ENCODE measurements at places on chromosomes 6 and 20.

DNA sequence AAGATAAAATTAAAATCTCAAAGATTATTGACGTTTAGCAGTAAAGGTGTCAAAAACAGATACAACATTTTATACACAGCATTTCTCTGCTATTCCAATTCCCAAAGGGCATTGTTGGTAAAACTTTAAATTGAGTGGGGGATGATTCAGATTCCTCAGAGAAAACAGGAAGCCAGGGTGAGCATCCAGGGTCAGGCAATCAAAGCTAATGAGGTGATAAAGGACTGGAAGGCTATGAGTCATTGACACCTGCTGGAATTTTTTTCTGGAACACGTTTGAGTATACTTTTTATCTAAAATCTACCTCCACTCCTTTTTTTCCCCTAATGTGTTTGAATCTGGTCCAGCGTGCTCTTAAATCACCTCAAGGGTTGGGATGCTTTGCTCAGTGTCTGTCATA, 52.2 kb downstream of the FKBP1C start:
- DNase-seq, result no peak

DNA sequence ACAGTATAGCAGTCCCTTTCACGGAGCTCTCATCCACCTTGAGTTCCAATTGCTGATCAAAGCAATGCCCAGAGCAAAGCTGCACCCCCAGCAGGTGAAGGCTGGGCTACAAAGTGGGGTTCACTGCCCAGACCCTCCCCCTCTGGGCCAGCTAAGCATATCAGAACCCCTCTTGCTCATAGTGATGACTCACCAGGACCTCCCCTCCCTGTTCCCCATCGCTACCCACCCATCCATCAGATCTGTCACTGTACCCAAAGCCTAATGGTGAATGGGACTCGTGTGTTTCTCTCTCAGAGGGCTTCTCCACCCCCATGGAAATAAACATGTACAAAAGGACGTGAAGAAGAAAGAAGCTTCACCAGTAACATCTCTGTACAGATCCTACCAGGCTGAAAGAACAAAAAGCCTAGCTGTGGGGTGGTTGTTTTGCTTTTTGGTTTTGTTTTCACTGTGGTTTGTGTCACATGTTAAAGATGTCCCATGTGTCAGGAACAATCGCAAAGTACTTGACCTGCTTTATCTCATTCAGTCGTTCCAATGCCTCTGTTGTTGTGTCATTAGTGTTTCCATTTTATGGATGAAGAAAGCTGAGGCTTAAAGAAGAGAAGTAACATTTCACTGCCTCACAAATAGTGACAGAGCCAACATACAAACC, 518.5 kb downstream of the CD83 start:
- peak; percentile 62 for DNase-seq

DNA sequence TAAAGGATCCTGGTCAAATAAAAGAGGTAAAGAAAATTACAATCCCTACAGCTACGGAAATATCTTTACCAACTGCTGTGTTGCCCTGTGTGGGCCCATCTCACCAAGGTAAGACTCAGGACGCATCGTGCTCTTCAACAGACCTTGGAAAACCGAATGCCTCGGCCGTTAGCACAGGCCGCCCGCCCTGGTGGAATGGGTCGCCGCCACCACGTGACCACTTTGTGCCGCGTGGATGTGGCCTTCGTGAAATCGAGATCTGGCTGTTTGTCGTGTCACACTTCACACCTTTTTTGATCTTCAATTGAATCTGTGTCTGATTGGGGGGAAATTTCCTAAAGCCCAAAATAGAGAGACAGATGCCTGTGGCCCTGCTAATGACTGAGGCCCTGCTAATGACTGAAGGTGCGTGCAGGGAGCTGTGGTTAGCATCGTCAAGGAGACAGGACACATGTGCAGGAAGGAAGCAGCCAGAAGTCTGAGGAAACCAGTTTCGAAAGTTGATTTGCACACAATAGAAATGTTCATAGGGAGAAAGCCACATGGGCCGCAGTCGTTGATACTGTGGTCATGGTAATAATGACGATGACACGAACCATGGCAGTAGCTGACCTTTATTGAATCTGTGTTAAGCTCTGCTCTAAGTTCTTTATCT, 175.7 kb upstream of the SNX9 start:
- peak; percentile 65 for DNase-seq

DNA sequence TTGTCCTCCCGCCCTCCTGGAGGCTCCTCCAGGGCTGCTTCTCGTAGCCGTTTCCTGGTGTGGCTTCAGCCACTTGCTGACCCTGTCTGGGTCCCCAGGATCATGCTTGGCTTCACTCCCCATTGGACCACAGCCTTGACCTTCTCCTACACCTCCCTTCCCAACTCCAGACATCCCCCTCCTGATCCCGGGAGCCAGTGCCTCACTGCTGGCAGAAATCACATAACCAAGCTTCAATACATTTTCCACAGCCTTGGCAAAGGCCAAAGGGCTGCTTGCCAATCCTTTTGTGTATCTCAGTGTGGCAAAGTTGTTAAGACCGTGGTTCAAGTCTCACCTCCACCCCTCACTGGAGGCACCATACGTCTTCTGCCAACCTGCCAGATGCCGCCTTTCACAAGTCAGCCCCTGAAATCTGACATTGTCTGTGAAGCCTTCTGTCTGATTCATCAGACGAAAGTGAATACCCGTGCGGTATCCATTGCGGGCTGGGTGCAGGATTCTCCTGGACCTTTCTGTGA, 60.1 kb downstream of the PHACTR3 start:
- peak; percentile 32 for DNase-seq

- DNase-seq, result no peak
These were observed at the start of gene SLPI for GRCh38 chr20:45254383-45255262. TSS of gene SLPI (minus strand) at chr20:45254564. CDS start at chr20:45254543, 21 bp downstream.

DNA sequence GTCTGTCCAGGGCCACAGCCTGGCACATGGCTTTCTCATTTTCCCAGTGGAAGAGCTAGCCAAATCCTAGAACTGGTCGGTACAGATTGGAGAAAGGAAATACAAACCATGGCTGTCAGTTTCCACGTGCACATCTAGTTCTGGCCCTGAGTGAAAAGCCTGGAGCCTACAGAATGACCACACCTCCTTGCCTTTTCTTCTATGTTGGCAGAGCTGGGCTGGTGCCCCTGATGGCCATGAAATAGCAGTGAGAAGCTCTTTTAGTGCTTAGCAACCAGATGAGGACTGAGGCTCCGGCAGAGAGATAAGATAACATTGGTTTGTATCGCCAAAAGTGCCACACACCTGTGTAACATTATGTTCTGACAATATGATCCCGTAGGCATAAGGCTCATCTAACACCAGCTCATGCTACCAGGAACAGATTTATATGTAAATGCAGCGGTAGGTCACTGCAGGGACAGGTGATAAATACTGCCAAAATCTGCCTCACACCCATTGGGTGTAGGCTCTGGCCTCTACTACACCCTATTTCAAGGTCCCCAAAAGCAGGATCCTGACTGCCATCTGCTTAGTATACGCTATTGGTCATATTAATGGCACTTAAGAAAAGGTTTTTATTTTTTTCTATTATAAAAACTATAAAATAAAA, 39.9 kb upstream of the TBC1D7 start:
- DNase-seq, result no peak

DNA sequence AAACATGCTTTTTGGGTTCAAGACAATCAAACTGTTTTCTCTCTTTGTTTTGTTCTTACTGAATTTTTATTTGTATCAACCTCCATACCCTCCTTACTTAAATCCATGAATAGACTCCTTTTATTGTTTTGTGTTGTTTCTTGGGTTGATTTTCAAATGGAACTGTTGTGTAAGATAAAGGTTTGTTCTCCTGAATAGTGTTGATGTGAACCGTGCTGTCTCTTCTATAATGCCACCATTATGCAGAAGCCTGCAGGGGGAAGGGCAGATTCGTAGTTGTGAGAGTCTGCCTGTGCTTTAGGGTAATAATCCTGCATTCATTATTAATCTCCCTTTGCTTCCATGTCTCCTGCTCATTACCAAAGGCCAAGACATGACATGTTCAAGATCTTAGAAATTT, 105.9 kb downstream of the CDKAL1 start:
- DNase-seq, result no peak

- no peak for DNase-seq
These were observed 194.6 kb downstream of the PRKN start for GRCh38 chr6:162533009-162533400.

DNA sequence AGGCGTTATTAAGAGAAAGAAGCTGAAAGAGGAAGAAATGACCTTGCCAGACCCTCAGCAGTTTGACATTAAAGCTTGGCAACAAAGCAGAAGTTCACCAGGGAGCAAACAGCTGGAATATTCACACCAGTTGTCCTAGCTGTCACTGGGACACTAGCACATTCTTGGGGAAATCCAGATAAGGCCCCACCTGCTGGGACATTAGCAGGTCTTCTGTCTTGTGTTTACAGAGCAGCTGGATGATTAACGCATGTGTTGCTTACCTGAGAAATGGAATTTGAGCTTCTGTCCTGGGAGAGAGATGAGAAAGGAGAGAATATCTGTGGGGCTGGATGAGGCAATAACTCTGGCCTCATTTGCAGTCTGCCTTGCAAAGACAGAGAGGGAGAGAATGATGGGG, 137.6 kb upstream of the RIN2 start:
- DNase-seq, result no peak

DNA sequence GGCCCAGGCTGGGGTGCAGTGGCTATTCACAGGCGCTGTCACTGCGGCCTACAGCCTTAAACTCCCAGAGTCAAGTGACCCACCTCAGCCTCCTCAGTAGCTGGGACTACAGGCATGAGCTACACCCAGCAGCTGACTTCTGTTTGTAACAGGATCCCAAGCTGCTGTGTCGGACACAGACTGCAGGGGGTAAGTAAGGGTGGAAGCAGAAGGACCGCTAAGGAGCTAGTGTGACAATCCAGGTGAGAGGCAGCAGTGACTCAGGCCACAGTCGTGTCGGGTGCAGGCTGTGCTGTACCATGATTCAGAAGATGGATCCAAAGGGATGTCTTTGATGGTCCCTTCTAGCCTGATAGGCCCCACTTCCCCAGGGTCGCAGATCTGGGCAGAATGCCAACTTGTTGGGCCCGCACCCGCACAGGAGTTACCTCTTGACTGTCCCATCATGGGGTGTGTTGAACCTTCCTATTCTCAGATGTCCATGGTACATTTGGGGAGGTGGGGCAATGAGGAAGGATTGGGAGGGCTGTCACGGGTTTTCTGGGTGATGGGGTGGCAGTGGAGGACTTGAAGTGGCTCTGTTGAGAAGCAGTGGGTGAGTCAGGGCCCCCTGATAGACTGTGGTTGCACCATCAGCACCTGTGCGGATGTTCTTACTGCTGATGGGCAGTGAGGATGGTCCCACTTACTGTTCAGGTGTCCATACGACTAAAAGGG, 25.3 kb downstream of the AAR2 start:
- no peak for DNase-seq

DNA sequence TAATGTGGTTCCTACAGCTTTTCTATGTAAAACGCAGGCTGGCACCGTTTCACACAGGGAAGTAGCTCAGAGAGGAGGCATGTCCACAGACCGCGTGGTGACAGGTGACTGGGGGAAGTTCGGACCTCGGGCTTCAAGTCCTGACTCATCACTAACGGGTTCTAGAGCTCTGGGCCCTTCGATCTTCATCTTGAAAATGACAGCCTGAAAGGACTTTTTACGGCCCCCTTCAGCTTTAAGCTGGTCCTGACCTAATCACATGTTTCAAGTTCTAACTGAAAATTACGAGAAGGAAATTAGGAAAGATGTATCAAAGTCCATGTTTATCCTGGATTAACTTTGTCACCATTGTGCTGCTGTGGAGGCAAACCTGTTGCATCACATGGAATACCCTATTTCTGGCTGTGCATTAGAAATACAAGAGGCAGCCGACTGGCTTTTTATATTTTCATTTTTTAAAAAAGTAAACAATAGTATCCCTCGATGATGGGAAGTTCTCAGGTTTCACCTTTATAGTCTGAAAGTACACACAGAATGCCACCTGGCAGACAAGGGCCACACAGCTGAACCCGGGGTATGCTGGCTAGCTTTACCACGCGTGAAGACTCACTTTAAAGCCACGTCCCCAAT, 2.0 kb downstream of the MAN1A1 start:
- peak; percentile 69 for DNase-seq

DNA sequence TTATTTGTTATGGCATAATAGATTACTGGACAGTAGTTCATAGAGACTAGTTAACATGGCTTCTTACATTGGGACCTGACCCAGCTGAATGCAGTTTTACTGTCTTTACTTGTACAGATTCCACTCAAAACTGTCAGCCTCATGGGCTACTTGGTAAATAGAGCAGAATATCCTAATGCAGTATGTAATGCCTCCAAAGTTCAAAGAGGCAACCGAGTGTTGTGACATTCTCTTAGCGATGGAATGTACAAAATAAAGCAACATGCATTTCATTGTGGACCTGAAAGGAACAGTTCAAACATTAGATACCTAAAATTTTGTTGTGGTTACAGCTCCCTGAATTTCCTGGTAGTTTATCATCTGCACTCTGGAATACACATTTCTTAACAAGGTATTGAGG, 29.1 kb upstream of the RGS17 start:
- DNase-seq, result no peak

DNA sequence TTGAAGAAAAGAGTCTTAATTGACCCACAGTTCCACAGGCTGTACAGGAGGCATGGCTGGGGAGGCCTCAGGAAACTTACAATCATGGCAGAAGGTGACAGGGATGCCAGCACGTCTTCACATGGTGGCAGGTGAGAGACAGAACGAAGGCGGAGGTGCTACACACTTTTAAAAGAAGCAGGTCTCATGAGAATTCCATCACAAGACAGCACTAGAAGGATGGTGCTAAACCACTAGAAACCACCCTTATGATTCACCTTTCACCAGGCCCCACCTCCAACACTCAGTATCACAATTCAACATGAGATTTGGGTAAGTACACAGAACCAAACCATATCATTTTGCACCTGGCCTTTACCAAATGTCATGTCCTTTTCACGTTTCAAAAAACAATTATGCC, 20.9 kb downstream of the TAGAP start:
- no peak for DNase-seq

DNA sequence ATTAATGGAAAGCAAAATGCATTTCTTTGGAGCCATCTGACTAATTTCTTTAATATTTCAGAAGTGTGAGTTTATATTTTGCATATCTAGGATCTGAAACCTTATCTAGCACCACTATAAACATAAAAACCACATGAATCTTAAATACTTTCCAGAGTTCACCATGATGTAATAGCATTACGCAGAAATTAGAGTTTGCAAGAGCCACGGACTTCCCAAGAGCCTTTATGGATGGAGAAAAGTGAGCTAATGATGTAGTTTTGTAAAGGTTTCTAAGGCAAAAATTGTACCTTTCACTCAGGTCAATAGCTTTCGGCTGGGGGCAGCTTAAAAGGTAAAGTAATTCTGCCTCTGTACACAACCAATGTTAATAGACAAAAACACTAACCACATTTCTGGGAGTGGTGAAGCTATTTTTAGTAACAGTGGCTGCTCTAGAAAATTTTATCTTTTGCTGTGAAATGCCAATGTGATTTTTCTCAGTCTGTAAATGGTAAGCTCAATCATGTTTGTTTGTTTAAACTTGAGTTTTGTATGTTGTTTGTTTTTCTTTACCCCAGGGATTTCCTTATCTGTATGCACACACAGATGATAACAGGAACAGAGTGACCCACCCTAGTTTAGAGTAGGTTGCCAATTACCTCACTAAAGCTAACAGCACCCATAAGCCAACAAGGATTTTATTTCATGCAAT, 80.5 kb downstream of the FILIP1 start:
- no peak for DNase-seq

GRCh38 chr20:19212469-19212815, at the start of gene SLC24A3:
TSS of gene SLC24A3 (plus strand) at chr20:19212642.
- DNase-seq, result no peak
